LHCN-M2 (cell line): ENCODE measurements at places on chromosomes 11 and 22. TPM values are rescaled to one million over a fixed set of nuclear protein-coding genes. Genes with fewer than 3 reads are reported as not detected.

SMIM35 gene
- total RNA-seq: not detected in 2 replicates

BTBD18 gene
- total RNA-seq: not detected in 2 replicates

- no peak for DNase-seq
Observed at GRCh38 chr11:40885250-40885954, 574.0 kb downstream of the LRRC4C start.

DNA sequence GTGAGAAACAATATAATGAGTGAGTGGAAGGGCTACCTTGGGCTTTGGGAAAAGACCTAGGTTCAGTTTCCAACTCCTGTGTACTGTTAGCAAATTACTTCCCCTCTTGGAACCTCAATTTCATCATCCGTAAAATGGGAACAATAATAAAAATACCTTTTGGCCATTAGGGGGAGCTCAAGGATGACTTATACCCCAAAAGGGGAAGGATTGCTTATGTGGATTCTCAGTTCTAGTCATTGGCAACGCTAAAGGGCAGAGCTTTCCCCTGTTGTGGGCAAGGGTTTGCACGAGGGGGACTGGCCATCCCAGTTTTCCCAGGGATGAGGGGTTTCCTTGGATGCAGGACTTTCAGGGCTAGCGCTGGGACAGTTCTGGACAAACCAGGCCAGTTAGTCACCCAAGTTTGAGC is 3.1 kb upstream of the COMMD9 start:
- DNase-seq: peak; percentile 49

DNA sequence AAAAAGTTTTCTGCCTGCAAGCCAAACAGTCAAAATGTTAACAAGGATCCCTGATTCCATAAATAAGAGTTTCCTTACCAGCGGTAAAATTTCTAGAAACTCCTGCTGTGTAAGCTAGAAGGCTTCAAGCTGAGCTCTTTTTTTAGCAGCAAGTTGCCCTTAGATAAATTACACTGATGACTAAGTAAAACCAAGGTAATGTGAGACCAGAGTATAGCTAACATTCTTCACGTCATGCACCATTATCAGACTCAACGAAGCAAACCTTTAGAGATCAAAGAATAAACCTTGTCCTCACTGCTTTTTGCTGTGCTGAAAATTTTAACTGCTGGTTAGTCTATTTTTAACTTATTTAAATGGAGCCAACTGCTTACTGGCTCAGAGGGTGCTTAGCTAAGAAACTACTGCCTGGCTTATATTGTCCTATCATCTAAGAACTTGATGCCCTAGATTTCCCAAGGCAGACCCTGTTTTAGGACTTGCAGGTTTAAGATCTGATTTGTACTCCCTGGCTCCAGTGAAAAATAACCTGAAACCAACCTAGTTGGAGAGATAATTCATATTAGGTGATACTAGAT is 900.7 kb downstream of the JRKL start:
- DNase-seq: no peak
